ENCODE measurements at places on chromosomes 13 and 19.
A peak's percentile ranks its signal among the peaks of the same experiment; 100 is the strongest.

DNA sequence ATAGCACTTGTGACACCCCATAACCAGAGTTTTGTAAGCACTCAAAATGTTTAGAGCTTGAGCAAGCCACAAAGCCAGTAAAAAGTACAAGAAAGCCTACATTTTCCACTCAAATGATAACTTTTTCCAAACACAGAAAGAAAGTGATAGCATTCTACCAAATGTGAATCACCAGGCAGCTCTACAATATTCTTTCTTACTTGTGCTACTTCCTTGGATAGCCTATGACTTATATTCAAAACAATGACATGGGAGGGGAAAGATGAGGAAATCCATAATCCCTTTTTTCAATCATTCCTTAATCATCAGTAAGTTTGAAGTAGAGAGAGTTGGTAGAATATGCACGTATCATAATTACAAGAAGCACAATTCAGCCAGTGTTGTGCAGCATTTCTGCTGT is 650.8 kb upstream of the PCDH9 start:
- no peak for DNase-seq

DNA sequence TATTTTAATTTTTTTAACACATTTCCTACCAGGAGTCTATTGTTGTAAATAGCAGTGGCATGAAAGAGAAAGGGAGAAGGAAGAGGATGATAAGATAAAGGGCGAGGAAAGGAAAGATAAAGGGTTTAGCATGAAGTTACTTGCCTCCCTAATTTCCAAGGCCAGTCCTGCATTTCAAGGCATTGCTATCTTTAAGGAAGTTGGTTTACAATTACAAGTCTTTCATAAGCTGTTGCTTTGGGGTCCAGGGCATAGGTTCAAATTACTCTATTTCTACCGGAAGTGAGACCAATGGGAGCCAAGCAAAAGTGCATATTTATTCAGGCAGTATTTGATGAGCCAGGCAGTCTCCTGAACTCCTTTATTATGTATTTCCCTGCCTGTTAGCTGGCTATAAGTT is 27.7 kb upstream of the UBL3 start:
- DNase-seq, result no peak

DNA sequence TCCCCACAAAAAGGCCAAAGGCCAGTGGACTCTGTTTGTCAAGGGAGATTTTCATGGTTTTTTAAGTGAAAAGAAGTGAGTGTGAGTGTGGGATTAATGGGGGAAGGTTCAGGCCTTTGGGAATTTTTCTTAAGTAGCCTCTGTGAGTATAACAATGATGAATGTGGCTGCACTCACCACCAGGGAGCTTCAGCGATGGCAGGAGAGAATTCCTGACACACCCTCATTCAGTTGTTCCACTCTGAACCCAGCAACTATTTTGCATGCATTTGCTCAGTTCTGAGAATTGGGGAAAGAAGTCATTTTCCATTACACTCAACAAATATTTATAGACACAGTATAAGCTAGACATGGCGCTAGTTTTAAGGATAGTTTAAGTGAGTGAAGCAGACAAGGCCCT is 117.9 kb downstream of the CCNA1 start:
- no peak for DNase-seq

DNA sequence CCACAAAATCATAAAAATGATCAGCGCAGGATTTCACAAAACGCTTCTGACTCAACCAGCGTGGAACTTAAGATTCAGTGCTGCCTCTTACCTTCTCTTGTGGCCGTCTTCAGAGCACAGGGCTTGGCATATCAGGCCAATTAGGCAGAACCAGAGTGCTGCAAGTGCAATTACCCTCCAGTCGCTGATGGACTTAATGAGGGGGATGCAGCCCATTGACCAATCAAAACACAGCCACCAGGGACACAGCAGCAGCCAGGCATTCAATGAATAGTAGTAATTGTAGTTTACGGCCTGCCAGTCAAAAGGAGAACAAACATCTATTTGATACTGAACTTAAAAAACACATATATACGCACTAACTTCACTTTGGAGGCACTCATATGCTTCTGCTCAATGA is 38.2 kb downstream of the TMTC4 start:
- no peak for DNase-seq

GRCh38 chr13:71524613-71525304 is 342.2 kb downstream of the DACH1 start:
- DNase-seq, result peak; percentile 60

GRCh38 chr19:4396949-4397783 is 3.2 kb downstream of the SH3GL1 start:
- no peak for DNase-seq

DNA sequence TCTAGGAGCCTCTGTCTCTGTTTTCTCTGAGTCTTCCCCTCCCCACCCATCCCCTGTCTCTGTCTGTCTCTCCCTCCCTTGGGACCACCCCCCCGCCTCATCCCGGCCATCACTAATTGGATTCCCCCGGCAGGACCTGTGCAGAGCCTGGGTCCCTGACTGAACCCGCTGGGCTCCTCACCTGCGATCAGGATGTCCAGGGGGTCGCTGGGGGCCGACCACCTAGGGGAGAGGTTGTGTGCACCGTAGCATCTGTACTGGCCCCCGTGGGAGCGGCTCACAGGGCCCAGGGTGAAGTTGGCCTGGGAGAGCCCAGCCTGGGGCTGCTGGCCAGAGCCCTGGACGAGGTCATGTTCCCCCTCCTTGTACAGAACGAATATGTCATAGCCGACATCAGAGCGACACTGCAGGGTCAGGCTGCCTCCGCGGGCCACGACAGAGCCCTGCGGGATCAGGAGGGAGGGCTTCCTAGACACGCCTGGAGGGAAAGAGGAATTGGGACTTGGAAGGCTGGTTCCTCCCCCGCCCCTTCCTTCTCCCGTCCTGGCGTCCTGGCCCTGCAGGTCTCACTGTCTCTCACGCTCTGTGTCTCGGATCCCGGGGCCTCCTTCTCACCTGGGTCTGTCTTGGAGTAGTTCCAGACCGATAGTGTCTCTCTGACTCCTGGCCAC is 1.8 kb downstream of the LILRB5 start:
- no peak for DNase-seq
